ENCODE measurements at places on chromosomes 6 and 20. TPM values are rescaled to one million over a fixed set of nuclear protein-coding genes. Genes with fewer than 3 reads are reported as not detected.

The SNAP25 gene
- polyA plus RNA-seq, result 0.11 TPM

The MUCL3 gene
- not detected for polyA plus RNA-seq

The KHDC1L gene
- polyA plus RNA-seq, result not detected

The TM9SF4 gene
- polyA plus RNA-seq, result 48.0 TPM

The TRIM40 gene
- not detected for polyA plus RNA-seq

The GRM1 gene
- polyA plus RNA-seq, result not detected

The PNPLA1 gene
- polyA plus RNA-seq, result not detected

The POU5F1 gene
- 0.18 TPM for polyA plus RNA-seq

GRCh38 chr20:60102665-60103210, 144.5 kb downstream of the CDH26 start:
- DNase-seq, result no peak
- no peaks in the 10 kb centered on the region for H3K27me3 ChIP-seq
- no peaks in the 10 kb centered on the region for H3K36me3 ChIP-seq
- H3K27ac ChIP-seq, result no peak overlapping the region

- no peaks in the 10 kb centered on the region for H3K4me1 ChIP-seq
- no peaks in the 10 kb centered on the region for H3K36me3 ChIP-seq
- H3K27me3 ChIP-seq, result no peaks in the 10 kb centered on the region
- H3K27ac ChIP-seq, result no peak overlapping the region
These were observed 126.4 kb downstream of the LCA5 start for GRCh38 chr6:79410806-79411205.

- no peak for DNase-seq
- peaks cover 16% of the 10 kb centered on the region for H3K4me1 ChIP-seq
- no peak overlapping the region for H3K27ac ChIP-seq
- H3K4me3 ChIP-seq, result no peak overlapping the region
These were observed 1.6 kb downstream of the BEND6 start for GRCh38 chr6:56956491-56956890.

DNA sequence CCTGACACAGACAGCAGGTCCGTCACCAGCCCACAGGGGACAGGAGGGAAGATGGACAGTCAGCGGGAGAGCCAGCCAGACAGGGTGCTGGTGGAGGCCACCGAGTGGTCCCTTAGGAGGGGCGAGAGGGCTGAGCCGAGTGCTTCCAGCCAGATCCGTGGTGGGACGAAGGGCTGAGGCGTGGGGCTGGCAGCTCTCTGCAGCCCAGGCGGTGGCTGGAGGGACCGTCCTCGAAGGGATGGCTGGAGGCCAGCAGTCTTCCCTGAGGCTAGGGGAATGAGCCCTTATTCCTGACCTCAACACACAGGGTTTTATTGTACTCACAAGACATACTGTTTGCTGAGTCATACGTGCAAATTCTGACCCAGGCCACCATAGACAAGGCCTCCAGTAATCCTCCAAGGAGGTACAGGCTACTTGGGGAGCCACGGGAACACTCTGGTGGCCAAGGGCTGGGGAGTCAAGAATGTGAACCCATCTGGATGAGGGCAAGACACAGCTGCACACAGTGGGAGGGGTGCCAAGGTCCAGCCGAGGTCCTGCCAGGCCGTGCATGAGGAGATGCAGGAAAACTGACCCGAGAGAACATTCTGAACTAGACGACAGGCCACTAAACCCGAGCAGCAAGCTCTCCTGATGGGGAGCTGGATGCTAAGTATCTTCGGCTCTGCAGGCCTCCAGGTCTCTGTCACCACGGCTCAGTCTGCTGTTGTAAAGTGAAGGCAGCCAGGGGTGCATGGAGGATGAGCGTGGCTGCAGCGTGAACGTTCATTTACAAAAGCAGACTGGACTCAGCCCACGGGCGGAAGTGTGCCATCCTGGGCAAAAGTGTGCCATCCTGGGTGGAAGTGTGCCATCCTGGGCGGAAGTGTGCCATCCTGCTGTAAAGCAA, 242.5 kb downstream of the TTLL2 start:
- H3K4me1 ChIP-seq, result no peaks in the 10 kb centered on the region
- no peak for DNase-seq
- no peaks in the 10 kb centered on the region for H3K36me3 ChIP-seq
- no peaks in the 10 kb centered on the region for H3K27me3 ChIP-seq

- no peaks in the 10 kb centered on the region for H3K36me3 ChIP-seq
- no peaks in the 10 kb centered on the region for H3K4me1 ChIP-seq
- no peak overlapping the region for H3K27ac ChIP-seq
- H3K27me3 ChIP-seq, result no peaks in the 10 kb centered on the region
- no peak for DNase-seq
These were observed 24.4 kb downstream of the SULF2 start for GRCh38 chr20:47760686-47761481.

GRCh38 chr6:110858562-110859214, 15.9 kb upstream of the AMD1 start:
- no peak overlapping the region for H3K27ac ChIP-seq
- no peak for DNase-seq
- H3K36me3 ChIP-seq, result no peaks in the 10 kb centered on the region
- H3K4me3 ChIP-seq, result no peak overlapping the region
- no peaks in the 10 kb centered on the region for H3K27me3 ChIP-seq
- H3K4me1 ChIP-seq, result no peaks in the 10 kb centered on the region

DNA sequence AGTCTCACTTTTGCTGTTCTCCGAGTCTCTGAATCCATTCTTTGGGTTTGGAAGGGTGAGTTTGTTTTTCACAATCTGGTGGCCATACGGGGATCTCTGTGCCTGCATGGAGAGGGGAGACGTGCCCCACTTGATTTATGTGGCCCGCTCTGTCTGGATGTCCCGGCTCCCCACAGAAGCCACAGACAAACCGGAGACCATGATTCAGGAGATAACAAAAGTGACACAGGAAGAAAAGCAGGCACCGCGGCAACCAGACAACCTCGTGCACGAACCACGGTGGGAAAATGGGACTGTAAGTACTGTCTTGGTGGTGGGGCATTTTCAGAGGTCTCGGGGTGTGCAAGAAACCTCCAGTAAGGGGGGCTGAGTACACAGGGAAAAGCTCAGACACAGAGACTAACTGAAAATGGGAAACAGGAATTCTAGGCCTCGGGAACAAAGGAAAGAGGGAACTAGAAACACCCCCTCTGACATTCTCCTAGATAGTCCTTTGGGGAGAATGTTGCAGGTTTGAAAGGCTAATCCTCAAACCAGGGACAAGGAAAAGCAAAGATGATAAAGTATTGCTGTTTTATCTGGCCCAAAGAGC, 22.1 kb upstream of the ZNF318 start:
- no peak overlapping the region for H3K27ac ChIP-seq
- H3K4me3 ChIP-seq, result peak overlapping the region; percentile 15
- DNase-seq, result peak; percentile 38
- H3K36me3 ChIP-seq, result no peaks in the 10 kb centered on the region
- peaks cover 18% of the 10 kb centered on the region for H3K4me1 ChIP-seq
- H3K27me3 ChIP-seq, result no peaks in the 10 kb centered on the region

DNA sequence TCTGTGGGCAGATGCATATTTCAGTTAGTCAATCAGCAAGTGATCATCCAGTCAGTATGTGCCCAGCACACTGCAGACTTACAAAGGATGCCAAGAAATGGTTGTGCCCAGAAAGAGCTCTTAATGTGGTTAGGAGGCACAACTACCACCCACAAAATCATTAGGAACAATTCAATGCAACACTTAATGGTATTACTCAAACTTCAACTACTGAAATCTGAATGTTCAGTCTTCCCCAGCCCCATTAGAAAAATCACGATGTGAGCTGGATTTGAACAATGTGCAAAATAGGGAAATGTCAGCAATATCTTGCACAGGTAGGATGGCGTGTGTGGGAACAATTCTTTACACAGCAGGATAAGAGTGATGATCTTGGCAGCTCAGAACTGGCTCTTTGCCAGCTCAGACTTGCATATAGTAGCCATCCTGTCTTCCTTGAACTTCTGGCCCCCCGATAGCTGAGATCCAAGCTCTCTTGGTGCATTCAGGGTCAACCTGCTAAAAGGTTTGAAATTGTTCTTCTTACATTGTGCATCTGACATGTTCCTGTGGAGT, 556.7 kb upstream of the HTR1E start:
- DNase-seq, result no peak
- no peaks in the 10 kb centered on the region for H3K36me3 ChIP-seq
- H3K27me3 ChIP-seq, result no peaks in the 10 kb centered on the region
- H3K27ac ChIP-seq, result no peak overlapping the region
- H3K4me1 ChIP-seq, result no peaks in the 10 kb centered on the region

DNA sequence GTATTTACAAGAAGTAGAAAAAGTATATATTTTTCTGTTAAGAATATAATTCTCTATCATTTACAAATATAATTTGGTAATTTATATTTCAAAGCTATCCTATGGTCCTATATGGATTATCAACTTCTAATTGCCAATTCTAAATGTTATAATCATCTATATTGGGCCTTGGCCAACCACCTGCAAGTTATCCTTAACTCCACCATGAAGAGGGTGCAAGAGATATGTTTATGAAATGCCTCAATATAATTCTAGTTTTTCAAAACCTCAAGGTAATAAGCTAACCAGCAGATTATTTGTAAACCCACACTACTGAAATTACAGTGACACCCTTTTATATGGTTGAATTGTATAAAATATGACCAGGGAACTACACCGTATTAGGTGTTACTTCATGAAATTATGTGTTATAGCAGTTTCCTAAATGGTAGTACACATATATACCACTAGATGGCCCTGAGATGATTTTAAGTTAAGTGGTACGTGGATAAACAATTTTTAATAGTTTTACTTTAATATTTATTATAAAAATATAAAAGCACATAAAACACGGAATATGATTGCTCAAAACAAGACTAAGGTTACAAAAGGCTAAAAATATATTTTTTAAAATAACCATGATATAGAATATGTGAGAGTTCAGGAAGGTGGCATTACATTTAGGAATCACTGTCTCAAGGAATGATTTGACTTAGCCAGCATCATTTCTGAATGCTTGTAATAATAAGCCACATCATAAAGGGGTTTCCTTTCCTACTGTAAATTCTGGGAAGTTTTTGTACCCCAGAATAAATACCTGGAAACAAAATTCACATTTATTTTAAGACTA, 9.8 kb upstream of the PNISR start:
- no peaks in the 10 kb centered on the region for H3K4me1 ChIP-seq
- H3K36me3 ChIP-seq, result no peaks in the 10 kb centered on the region
- no peak overlapping the region for H3K27ac ChIP-seq
- H3K27me3 ChIP-seq, result no peaks in the 10 kb centered on the region
- no peak overlapping the region for H3K4me3 ChIP-seq

- peak overlapping the region; percentile 46 for H3K4me3 ChIP-seq
- H3K27ac ChIP-seq, result peak overlapping the region; percentile 70
- no peak for DNase-seq
- H3K36me3 ChIP-seq, result no peaks in the 10 kb centered on the region
These were observed 146.5 kb upstream of the ZNF217 start for GRCh38 chr20:53739799-53740785.

- peak overlapping the region; percentile 80 for H3K27ac ChIP-seq
- no peaks in the 10 kb centered on the region for H3K27me3 ChIP-seq
- DNase-seq, result peak; percentile 61
These were observed 1.1 kb upstream of the RPS12 start for GRCh38 chr6:132813173-132813856.

GRCh38 chr6:69881322-69882151, 15.2 kb downstream of the COL19A1 start:
- no peak for DNase-seq
- no peak overlapping the region for H3K4me3 ChIP-seq
- H3K4me1 ChIP-seq, result no peaks in the 10 kb centered on the region
- H3K27ac ChIP-seq, result no peak overlapping the region

DNA sequence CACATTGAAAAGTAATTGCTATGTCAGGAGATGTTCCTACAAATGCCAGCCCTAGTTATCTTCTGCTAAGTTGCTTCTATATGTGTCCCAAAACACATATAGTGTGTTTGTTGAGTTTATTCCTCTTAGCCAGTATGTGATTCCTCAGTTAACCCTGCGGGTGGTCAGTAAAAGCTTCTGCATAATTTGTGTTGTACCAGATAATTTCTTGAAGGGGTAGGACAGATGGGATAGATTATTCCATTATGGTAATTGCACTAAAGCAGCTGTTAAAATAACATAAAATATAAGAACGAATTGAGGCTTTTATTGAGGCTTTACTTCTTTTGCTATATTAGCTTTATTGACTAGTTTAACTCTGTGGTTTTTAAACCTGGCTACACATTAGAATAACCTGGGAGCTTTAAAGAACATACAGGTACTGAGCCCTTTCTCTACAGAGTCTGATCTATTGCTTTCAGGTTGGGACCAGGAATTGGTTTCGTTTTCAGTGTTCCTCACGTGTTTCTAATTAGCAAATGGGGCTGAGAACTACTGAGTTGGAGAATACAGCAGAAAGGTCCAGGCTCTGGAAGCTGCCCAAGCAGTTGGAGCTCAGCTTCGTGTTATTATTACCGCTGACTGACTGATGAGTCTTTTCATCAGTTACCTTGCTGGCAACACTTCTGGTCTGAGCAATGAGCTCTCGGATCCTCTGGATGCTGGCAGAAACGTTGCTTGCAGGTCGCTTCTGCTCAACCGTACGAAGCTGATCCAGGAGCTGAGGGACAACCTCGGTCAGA, 56.9 kb downstream of the FAM229B start:
- H3K4me1 ChIP-seq, result no peaks in the 10 kb centered on the region
- no peaks in the 10 kb centered on the region for H3K27me3 ChIP-seq
- DNase-seq, result no peak

- no peak overlapping the region for H3K4me3 ChIP-seq
- H3K4me1 ChIP-seq, result no peaks in the 10 kb centered on the region
- DNase-seq, result no peak
These were observed 127.9 kb downstream of the BACH2 start for GRCh38 chr6:90168693-90169131.

- H3K4me1 ChIP-seq, result peaks cover 45% of the 10 kb centered on the region
- H3K36me3 ChIP-seq, result no peaks in the 10 kb centered on the region
- H3K27ac ChIP-seq, result peak overlapping the region; percentile 90
These were observed 26.4 kb downstream of the LY86 start for GRCh38 chr6:6614983-6615349.

- H3K27ac ChIP-seq, result no peak within 1 kb of the TSS
- no peaks in the 10 kb centered on the region for H3K4me1 ChIP-seq
- no peak within 1 kb of the TSS for H3K4me3 ChIP-seq
- DNase-seq, result no peak
- no peaks in the 10 kb centered on the region for H3K36me3 ChIP-seq
- no peaks in the 10 kb centered on the region for H3K27me3 ChIP-seq
These were observed at the start of gene HCRTR2 for GRCh38 chr6:55174211-55175026. HCRTR2 (plus strand) TSS chr6:55174515; CDS start chr6:55174588, 73 bp downstream.

GRCh38 chr6:4575714-4576113, 200.5 kb upstream of the CDYL start:
- H3K27ac ChIP-seq, result no peak overlapping the region
- H3K4me1 ChIP-seq, result no peaks in the 10 kb centered on the region
- no peaks in the 10 kb centered on the region for H3K27me3 ChIP-seq
- H3K36me3 ChIP-seq, result no peaks in the 10 kb centered on the region

DNA sequence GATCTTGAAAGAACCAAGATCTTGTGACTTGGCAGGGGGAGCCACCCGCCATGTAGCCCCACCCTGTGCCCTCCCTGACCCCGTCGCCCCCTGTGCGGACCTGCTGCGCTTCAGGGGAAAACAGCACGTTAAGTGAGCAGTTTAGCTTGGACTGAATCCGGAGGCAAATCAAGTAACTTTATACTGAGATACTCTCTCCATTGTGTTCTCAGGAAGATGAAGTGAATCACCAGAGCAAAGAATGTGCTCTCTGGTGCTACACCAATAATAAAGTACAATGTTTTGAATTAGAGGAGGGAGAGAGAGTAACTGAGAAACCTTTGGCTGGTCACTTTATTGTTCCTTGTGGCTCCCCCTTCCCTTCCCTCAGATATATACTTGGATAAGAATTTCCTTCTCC, 83.4 kb downstream of the TXNDC5 start:
- H3K27me3 ChIP-seq, result no peaks in the 10 kb centered on the region
- no peaks in the 10 kb centered on the region for H3K4me1 ChIP-seq
- no peaks in the 10 kb centered on the region for H3K36me3 ChIP-seq
- DNase-seq, result no peak
- no peak overlapping the region for H3K27ac ChIP-seq

Data from naive thymus-derived CD4-positive, alpha-beta T cell (primary cell).